ENCODE measurements at places on chromosomes 13 and 19.

DNA sequence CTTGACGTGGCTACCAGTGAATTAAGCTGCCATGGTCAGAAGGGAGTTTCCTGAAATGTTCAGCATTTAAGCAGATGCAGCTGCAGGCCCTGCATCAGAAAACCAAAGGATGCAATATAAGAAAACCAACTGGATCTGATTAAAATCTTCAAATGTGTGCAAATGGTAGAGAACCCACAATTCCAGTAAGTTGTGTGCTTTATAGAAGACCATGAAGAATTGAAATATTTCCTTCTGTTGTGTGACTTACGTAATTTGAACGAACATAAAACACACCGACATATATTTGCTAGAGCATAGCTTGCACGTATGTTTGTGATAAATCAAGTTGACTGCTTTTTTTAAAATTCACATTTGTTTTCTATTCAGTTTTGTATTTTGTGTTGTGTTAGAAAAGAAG, 191.4 kb downstream of the COL4A1 start:
- no peak for ATAC-seq

- ATAC-seq, result no peak
These were observed 3.7 kb upstream of the B3GNT8 start for GRCh38 chr19:41430922-41431321.

DNA sequence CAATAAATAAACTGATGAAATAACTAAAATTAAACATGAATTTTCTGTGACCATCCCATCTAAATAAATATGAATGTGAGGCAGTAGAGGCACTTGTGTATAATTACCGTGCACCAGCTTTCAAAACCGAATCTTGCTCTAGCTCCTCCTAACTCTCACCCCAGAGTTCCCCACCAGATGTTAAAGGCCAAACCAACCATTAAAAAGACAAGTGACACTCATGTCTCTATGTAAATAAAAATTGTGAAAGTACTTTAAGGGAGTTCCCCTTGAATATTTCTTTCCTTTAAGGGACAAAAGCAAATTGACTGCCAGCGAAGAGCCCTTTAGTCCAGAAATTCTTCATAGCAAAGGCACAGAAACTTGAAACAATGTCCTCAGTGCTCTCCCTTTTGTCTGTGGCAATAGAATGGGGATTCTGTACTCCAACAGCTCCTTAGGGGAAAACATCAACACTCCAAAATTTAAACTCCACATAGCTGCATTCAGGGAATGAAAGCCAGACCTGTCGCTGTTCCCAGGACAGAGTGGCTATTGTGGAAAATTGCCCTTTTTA, 101.7 kb upstream of the SOX21 start:
- ATAC-seq, result no peak

- ATAC-seq, result peak; percentile 1
These were observed 373 bp downstream of the TNFAIP8L1 start for GRCh38 chr19:4639531-4640246.

DNA sequence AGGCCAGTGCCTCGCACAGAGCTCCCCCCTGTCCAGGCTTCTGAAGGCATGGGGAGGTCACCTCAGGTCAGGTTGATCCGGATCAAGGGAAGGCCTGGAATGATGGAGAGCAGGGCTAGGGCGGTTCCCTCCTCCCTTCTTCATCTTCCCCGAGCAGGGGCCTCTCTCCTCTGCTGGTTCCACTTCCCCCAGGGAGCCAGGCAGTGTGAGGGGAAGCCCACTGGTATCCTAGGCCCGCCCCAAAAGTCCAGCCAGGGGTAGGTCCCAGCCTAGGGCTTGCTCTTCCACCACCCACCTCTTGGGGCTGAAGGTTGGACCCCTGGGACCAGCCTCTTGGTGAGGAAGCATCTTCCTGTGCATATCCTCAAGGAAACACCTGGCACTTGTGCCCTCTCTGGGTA, 16.4 kb upstream of the PRR19 start:
- no peak for ATAC-seq

- no peak for ATAC-seq
These were observed 4.2 kb downstream of the POU4F1 start for GRCh38 chr13:78598966-78599644.

DNA sequence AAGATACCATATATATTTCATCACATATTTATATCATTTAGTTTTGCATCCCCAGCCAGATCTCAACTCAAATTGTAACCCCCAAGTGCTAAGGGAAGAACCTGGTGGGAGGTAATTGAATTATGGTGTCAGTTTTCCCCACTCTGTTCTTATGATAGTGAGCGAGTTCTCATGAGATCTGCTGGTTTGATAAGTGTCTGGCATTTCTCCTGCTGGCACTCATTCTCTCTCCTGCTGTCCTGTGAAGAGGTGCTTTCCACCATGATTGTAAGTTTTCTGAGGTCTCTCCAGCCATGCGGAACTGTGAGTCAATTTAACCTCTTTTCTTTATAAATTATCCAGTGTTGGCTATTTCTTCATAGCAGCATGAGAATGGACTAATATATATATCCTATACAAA, 462.5 kb upstream of the SLITRK5 start:
- no peak for ATAC-seq

DNA sequence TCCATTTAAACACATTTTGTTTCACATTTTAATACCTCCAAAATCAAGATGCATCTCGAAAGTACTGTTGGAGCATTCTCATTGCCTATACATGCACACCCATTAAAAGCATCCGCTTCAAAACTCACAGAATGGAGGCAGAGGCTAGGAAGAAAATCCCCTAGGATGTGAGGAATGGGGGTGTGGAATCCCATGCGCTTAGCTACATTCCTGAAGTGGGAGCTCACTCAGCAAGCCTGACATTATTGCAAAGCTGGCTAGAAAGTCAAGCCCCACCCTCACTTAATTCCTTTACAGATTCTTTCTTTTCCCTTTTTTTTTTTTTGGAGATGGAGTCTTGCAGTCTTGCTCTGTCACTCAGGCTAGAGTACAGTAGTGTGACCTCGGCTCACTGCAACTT, 4.6 kb upstream of the FAM32A start:
- ATAC-seq, result no peak

GRCh38 chr19:29841209-29841558, 29.4 kb downstream of the CCNE1 start:
- ATAC-seq, result no peak

DNA sequence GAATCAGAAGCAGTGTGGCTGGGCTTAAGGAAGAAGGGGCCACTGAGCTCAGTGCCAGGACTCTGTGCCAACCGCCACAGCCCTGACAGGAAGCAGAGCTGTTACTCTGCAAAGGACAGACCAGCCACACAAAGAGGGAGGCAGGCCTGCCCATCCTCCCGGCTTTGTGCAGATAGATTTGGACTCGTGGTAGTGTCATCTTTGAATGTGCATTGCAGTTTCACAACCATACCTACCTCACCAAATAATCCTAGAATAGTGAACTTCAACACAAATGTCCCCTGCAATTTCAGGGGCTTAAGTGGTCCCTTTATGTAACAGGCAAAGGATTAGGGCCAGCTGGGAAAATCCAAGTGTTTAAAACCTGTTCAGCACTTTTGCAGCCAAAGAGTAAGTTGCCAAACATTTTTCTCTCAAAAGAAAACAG, 55.1 kb upstream of the CLDN10 start:
- ATAC-seq, result no peak

GRCh38 chr13:78589206-78589605, 14.1 kb downstream of the POU4F1 start:
- no peak for ATAC-seq

GRCh38 chr19:18074192-18074591, 12.5 kb downstream of the IL12RB1 start:
- no peak for ATAC-seq

- no peak for ATAC-seq
These were observed 105.0 kb downstream of the IER2 start for GRCh38 chr19:13255041-13255718.

DNA sequence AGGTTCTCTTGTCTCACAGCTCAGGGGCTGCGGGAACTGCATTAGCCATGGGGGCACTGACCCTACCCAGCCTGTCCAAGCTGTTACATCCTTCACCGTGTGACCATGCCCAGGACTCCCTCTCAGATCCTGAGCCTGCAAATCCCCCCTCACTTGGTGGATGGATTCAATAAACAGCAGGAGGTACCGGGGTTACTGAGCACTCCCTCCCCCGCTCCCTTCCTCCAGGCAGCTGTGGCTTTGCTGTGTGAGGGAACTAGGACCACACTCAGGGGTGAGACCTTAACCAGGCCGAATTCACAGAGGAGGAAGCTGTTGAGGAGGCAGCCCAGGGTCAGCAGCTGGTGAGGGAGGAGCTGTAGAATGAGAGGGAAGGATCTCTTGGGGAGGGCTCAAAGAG, 27.0 kb upstream of the CEACAM1 start:
- ATAC-seq, result no peak

DNA sequence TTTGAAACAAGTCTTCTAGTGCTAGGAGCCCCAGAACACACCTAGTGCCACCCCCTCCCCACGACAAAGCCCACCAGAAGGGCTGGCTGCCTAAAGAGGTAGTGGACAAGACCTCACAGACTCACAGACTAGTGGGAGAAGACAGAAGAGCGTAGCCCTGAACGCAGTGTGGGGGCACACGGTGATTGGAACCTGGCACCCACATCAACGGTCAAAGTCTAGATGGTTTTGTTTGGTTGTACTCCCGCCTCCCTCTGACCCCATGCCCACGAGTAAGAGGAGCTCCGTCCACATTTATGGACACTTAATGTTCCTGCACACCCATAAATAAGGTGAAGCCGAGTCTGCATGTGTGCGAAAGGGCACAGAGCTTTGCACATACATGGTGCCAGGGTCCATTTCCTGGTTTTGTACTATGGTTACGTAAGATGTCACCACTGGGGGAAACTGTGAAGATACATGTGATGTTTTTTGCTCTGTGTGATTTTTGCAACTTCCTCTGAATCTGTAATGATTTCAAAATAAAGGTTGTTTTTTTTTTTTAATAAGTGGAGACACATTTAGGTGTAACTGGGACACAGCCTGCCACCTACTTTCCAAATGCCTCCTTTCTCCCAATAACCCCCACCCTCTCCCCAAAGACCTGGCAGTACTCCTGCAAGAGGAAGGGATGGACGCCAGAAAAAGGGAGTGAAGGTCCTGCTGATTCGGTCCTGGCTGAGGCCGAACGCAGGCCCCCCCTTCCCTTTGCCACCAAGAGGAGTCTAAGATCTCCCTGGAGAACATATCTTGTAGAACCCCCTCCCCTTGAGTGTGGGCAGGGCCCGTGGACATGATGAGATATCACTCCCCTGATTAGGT, 72.8 kb downstream of the GNG7 start:
- ATAC-seq, result no peak

GRCh38 chr19:18397242-18398202, at the start of gene LRRC25:
Gene LRRC25 (minus strand): TSS chr19:18397622. CDS start chr19:18396963, 659 bp downstream.
- ATAC-seq, result peak; percentile 56

DNA sequence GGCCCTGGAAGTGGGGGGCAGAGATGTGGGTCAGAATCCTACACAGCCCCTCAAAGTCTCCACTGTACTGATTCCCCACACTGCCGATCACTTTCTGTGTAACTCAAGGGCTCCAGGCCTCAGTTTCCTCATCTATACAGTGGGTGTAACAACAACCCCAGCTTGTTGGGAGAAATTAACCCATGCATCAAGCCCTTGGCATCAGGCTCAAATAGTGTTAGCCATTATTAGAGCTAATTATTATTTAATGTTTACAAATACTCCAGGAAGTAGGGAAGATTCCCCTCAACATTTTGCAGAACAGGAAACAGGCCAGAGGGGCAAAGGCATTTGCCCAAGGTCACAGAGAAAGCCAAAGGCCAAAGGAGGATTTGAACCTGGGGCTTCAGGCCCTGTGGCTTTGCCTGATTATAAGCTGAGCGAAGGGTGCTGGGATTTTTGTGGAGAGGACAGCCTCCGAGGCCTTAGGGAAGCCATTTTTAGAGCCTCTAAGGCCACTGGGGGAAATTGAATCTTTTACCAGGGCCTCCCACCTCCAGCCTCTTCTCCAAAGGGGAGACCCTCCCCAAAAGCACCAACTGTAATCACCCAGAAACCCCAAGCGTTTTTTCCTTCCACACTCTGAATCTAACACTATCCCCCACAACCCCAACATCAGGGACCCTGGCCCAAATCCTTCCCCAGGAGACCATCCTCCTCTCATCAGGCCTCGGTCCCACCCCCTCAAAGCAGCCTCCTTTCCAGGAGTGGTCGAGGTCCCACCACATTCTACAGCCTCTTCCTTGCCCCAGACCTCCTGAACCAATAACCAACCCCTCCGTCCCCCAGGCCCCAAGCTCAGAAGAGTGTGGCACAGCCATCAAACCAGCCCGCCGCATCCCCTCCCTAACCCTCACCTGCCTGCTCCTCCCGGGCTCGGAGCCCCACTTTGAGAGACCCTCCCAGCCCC, 1.1 kb downstream of the FKBP8 start:
- ATAC-seq, result no peak

- peak; percentile 69 for ATAC-seq
These were observed 678 bp downstream of the ISOC2 start for GRCh38 chr19:55460670-55461258.

GRCh38 chr19:49210108-49210900, 52.7 kb downstream of the TRPM4 start:
- peak; percentile 73 for ATAC-seq

GRCh38 chr13:74443631-74444030, 309.4 kb upstream of the KLF12 start:
- no peak for ATAC-seq
